T-helper 1 cell (primary cell): ENCODE measurements at places on chromosomes 3 and 15.

DNA sequence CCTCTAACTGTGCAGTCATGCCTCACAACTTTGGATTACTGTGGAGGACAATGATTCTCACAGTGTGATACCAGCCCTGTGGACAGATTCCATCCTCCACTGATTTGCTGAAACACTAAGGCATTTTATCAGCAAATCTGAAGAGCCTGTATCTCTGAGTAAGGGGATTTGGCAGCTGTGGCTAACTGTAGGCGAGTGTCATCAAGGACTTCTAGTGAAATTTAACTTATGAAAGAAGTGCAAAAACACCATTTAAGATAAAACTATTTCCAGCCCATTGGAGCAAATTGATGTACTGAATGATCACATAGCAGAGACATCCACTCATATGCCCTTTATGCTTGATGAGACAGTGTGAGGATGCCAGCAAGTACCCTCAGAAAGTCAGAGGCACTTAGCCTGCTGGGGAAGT, 13.9 kb upstream of the TMPRSS7 start:
- DNase-seq, result no peak

- DNase-seq, result no peak
Observed at GRCh38 chr3:14434126-14434497, 31.7 kb downstream of the SLC6A6 start.

- no peak for DNase-seq
Observed at GRCh38 chr3:35787936-35788335, 148.6 kb downstream of the ARPP21 start.

DNA sequence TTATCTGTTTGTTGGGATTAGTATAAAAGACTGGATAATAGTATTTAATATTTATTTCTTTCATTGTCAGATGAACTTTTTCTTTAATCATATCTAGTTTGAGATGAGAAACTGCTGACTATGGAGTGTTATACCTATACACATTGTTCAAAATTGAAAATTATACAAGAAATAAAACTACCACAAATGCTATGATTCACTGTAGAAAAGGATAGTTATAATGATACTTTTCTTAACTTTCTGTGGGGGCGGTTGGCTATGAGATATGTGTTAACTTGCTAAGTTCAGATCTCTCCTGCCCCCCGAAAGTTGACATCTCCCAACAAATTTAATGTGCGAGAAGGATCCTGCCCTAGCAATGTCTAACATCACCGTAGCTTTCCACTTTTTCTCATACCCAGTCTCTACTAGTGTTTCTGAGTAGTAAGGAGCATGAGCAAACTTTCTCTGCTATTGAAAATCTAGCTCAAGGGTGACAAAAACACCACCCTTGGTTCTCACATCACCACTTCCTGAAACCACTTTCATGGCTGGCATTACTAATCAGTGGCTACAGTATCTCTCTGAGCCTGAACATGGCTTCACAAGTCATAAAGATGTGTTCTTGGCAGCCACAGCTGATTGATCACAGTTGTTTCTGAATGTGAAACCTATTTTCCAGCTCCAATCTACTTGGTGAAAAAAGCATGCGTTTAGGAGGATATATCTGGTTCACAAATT, 15.8 kb upstream of the SAMMSON start:
- DNase-seq, result no peak

DNA sequence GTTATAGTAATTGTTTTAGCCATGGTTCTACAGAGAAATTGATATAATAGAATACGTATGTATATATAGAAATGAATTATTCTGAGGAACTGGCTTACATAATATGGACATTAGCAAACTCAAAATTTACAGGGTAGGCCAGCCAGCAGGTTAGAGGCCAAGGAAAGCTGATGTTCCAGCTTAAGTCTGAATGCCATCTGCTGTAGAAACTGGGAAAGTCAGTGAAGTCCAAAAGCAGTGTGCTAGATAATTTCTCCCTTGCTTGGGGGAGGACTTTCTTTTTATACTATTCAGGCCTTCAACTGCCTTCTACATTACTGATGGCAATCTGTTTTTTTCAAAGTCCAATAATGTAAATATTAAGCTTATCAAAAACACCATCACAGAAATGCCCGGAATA, 1174.7 kb downstream of the ZPLD1 start:
- no peak for DNase-seq

DNA sequence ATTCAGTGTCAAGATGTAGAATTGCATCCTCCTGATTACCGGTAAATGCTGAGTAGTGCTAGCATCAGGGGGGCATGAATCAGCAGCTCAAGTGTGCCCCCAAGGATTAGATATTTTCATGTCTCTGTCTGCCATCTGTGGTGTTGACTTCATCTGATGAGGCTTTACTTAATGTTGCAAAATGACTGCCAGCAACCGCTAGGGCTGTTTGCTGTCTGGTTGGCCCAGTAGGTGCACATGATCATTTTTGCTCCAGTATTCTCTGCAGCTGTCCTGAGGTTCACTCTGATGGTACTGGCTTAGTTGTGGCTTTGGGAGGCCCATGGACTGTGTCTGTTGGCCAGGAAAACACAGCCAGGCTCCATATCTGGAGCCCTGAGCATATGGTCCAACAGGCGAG, 316.4 kb downstream of the SOX2 start:
- no peak for DNase-seq

DNA sequence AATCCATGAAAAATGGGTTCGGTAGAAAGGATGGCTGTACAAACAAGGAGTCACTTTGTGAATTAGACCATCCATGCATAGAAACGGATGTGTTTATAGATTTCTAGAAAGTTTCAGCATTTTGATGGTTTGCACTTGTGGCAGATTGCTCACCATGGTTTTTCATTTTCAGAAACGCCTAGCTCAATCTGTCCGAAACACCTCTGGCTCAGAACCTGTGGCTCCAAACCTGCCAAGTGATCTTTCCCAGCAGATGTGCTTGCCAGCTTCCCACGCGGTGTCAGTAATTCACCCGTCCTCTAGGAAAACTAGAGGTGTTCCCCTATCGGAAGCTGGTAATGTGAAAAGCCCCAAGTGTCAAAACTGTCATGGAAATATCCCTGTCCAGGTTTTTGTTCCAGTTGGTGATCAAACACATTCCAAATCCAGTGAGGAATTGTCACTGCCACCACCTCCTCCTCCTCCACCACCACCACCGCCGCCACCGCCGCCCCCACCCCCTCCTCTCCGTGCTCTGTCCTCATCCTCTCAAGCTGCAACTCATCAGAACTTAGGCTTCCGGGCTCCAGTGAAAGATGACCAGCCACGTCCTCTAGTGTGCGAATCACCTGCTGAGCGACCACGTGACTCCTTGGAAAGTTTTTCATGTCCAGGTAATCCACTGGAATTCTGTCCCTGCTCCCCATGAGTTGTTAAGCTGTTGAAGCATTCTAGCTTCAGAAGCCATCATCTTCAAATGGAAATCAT, 21.2 kb downstream of the WHAMM start:
- DNase-seq, result no peak

DNA sequence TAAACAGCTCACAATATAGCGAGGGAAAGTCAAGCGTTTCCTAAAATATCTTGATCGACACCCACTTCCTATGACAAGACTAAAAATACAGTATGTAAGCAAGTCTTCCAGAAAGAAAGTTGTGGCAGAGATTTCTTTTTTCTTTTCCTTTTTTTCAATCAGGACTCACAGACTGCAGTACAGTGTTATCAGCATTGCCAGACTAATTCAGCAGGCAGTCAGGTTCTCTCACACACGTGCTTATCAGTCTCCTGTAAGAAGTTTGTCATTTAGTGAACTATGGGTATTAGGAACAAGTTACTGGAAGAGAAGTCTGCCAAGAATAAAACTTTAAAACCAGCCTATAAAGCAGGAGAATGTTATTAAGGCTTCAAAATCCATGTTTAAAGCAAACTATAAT, 32.8 kb upstream of the ZNF385D start:
- no peak for DNase-seq

DNA sequence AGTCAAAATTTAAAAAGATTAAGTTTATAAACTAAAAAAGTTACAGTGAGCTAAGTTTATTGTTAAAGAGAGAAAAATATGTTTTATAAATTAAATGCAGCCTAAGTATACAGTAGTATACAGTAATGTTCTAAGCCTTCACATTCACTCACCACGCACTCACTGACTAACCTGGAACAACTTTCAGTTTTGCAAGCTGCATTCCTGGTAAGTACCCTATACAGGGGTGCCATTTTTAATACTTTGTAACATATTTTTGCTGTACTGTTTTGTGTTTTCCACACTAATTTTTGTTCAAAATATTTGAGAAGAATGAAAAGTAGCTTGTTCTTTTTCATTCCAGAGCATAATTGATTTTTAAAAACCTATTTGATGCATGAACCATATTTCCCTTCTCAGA, 524.9 kb downstream of the RBMS3 start:
- DNase-seq, result no peak

- no peak for DNase-seq
Observed at GRCh38 chr3:160445854-160446253, 3.7 kb downstream of the TRIM59 start.

DNA sequence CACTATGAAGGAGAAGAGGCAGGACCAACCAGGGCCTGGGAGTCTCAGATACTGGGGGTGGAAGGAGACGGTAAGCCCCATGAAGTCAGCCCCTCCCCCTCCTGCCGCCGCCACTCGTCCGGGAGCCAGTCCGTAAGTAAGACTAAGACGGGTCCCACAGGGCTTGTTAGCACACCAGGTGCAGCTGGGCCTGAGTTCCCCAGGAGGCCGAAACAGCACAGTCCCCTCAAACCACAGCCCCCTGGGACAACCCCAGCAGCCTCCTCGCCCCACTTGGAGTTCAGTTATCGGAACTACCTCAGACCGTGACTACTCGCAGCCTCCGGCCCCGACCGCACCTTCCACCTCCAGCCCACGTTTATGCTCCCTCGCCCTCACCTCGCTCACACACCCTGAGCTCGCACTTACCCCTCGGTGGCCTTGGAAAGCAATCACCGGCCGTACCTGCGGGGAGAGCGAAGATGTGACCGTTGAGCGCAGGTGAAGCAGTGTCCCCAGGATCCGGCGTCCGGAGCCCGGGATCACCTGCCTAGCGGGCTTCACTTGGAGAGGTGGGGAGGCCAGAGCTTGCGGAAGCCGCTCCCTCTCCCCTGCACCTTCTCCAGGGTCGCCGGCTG, 557 bp downstream of the ELL3 start:
- no peak for DNase-seq

DNA sequence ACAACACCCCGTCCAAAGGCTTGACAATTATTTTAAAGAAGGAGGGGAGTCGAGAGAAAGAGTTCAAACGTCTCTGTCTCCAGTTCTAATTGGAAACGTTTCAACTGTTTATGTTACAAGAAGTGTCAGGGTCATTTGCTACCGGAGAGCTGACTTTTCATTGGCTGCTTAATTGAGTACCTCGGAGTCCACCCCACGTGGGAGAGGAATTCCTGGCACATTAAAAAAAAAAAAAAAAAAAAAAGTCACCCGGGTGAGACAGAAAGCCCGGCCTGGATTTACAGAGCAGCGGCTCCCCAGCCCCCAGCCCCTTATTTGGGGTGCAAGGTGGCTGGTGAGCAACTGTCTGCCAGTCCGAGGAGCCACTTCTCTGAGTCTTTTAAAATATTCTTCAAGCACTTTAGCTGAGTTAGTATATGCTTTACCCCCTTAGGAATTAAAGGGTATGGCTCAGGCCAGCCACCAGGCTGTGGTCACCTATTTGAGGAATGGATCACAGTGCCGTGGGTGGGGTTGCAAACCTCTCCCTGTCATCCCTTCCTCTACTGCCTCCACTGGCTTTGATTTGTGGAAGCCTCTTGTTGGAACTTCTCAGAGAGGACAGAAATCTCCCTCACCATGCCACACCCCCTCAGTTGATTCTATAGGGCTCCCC, 3.9 kb upstream of the TLE3 start:
- no peak for DNase-seq

DNA sequence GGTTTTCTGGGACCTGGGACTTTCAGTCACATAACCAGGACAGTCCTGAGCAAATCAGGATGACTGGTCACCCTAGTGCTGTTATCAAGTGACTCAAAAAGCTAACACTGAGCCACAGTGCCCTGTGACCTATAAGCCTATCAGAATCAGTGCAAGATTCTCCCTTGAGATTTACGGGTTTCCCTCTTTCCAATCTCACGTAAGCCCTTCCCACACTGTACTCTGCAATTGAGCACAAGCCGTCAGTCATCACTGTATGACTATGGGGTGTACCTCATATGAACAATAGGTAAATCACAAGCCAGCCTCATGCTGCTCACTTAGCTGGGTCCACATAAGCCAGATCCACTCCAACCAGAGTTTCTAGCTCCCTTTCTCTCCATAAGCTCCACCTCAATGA, 21.0 kb upstream of the CLDN18 start:
- no peak for DNase-seq

- no peak for DNase-seq
Observed at GRCh38 chr3:160686955-160687535, 10.1 kb downstream of the ARL14 start.

- DNase-seq, result no peak
Observed at GRCh38 chr3:14657579-14657978, 6.0 kb downstream of the CCDC174 start.
